ENCODE measurements at places on chromosomes 1 and 21.

- no peak for DNase-seq
Measured at GRCh38 chr1:111649227-111649626, 29.6 kb downstream of the RAP1A start.

- no peak for DNase-seq
Measured at GRCh38 chr1:62068978-62069377, 125.7 kb upstream of the L1TD1 start.

GRCh38 chr1:99546432-99547416 lies 99.2 kb upstream of the PALMD start:
- no peak for DNase-seq

- no peak for DNase-seq
Measured at GRCh38 chr1:81760477-81761097, 40.1 kb upstream of the ADGRL2 start.

GRCh38 chr1:29592731-29593130 lies 356.4 kb downstream of the PTPRU start:
- DNase-seq, result peak; percentile 47

DNA sequence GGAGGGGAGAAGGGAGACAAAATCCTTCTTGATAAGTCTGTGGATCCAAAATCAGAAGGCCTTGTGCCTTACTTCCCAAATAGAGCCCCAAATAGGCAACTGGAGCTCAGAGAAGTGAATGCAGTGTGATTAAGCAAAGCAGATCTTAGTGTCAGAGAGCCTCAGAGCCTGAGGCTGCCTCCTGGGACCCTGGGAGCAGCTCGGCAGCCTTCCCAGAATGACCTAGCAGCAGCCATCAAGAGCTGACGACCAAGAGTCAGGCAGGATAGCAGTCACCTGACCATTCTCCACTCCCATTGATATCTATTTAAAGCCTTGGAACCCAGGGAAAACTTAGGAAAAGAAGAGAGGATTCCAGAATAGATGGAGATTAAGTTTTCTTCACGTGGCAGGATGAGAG lies 78.0 kb upstream of the SMYD2 start:
- DNase-seq, result no peak

- no peak for DNase-seq
Measured at GRCh38 chr21:38802050-38803026, 3.4 kb upstream of the ETS2 start.

DNA sequence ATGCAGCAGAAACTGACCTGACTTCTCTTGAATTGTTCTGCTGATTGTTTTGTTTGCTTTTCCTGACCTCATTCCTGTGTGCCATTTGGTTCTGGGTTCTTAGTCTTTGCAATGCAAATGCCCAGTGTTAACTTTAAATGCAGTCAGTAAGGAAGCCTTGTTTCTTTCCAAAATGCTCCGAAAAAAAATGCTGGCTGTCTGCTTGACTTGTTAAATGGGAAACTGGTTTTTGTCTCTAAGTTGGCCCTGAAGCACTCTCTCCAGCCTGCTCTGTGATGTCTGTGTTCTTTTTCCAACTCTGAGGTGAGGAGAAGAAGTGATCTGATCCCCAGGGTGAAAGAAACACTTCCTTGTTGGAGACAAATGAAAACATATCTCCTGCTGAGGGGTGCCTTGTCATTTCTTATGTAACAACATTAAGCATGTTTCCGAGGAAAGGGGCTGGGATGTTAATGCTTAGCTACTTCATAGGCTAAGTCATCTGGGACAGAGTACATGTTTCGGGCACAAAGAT lies 256.3 kb upstream of the ADGRL4 start:
- DNase-seq, result no peak

- no peak for DNase-seq
Measured at GRCh38 chr1:78745111-78745510, 95.5 kb downstream of the IFI44 start.

DNA sequence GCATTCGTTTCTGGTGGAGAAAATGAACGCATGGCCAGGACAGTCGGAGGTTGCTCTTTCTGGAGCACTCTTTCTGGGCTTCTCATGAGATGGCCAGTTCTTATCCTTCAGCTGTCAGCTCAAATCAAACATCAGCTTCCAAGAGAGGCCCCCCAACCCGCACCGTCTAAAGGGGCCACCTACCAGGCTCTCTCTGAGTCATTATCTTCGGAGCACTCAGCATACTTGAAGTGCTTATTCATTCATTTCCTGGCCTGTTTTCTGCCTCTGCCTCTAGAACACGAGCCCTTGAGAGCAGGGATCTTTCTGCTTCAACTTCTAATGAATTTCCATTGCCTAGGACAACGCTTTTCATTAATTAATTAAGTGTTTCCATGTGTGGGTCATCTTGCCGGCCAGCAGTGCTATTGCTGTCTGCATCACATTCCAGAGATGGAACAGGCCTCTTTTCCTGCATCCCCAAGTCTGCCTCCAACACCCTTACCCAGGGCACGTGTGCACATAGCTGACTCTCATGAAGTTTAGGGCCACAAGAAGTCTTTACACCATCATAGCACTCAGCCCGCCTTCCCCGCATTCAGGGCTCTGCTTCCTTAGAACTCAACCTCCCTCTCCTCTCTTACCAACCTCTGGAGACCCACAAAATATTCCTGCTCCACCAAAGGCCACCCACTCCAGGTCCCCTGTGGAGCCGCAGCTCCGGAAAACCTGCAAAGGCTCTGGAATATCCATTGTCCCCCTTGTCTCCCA lies 52.1 kb upstream of the LAPTM5 start:
- DNase-seq, result peak; percentile 65

- no peak for DNase-seq
Measured at GRCh38 chr1:200665861-200666260, 3.8 kb downstream of the DDX59 start.

GRCh38 chr21:39168800-39169199 lies 14.5 kb downstream of the PSMG1 start:
- no peak for DNase-seq

DNA sequence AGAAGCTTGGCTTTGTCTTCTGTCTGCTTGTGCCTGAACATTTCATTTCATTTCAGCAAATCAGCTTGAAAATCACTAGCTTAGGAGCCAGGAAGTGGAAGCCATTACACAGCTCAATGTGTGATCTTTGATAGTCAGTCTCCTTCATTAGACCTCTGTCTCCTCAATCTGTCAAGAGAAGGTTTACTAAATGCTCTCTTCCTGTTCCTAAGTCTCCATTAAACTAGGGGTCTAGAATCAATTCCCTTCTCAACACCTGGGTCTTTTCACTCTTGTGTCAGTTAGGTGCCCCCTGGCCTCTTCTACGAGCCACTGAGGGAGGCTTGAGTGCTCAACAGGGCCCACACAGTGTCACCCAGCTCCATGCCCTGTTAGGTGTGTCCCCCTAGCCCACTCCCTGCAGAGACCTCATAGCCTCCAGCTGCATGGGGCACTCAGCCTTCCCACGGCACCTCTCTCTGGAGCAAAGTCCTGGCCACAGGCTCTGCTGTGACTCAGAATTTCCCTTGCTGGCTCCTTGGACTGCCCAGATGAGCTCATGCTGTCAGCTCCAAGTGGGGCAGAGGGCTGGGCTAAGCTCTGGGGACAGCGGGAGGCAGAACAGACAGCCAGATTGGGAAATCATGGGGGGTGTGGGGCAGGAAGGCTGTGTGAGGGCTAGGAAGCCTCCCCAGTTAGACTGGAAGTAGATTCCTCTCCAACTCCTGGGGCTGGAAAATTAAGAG lies 115.7 kb upstream of the IPO9 start:
- peak; percentile 95 for DNase-seq

- DNase-seq, result no peak
Measured at GRCh38 chr1:70890408-70890807, 157.2 kb downstream of the PTGER3 start.

DNA sequence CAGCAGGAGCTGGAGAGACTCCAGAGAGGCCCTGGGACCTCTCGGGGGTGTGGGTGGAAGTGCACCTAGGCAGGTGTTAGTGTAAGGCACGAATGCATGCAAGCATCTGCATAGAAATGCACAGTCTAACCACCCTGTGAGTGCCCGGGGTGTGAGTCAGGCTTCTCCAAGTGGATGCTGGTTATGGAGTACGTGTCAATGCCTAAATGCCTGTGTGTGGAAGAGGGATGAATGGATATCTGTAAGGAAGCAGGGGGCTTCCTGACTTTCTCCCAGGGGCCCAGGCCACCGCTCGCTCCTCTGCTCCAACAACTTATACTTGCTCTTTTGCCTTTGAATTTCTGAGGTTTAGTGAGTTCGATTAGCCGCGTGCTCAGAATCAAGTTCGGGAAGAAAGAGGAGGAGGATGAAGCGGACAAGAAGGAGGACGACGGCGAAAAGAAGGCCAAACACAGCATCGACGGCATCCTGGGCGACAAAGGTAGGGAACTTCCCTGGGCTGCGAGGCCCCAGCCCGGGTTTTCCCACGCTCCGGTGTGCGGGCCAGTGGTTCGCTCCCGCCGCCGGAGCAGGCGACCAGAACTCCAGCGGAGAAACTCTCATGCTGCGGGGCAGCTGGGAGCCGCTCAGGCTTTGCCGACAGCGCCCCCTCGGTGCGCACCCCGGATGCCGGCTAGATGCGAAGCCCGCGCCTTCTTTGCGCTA lies 5.4 kb downstream of the PAX7 start:
- no peak for DNase-seq

DNA sequence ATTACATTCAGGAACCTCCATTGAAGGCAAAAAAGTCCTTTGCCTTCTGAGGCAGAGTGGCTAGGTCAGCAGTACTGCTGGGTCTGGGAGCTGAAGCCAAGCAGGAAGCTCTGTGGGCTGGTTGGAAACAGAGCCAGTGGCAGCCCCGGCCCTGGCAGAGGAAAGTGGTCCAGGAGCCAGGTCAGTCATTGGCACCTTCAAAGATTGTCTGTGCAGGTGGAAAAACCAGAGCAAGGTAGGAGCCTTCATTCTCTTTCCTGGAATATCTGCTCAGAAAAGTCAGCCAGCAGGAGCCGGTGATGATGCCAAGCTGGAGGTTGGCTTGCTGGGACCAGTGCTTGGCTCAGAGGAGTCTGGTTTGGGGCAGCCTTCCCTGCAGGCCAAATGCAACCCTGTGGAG lies 12.5 kb upstream of the DISP3 start:
- no peak for DNase-seq

DNA sequence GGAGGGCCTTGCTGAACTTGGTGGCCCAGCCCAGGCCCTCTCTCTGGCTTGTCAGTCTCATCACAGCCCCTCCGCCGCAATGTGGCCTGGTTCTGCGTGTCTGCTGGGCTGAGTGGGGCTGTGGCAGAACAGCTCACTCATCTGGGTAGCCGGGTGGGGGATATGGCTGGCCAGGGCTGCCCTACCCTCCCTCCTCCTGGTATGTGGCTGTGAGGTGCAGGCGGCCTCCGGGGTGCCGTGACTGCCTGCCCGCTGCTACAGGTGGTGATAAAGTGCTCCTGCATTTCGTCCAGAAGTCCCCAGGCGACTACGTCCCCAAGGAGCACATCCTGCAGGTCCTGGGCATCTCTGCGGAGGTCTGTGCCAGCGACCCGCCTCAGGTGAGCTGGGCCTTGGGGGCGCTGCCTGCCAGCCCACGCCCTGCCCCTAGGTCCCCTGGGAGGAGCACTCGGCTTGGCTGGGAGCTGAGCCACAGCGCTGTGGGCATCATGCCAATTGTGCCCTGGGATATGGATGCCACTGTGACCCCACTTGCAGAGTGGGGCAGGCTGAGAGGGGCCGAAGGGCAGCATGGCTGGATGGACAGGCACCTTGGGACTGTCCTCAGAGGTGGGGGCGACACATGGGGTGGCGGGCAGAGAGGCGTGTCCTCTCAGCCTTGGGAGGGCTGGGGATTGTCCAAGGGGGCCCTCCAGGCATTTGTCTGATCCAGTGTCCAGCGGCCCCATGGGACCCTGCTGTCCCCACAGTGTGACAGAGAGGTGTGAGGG lies 2.3 kb downstream of the PRXL2B start:
- DNase-seq, result no peak

DNA sequence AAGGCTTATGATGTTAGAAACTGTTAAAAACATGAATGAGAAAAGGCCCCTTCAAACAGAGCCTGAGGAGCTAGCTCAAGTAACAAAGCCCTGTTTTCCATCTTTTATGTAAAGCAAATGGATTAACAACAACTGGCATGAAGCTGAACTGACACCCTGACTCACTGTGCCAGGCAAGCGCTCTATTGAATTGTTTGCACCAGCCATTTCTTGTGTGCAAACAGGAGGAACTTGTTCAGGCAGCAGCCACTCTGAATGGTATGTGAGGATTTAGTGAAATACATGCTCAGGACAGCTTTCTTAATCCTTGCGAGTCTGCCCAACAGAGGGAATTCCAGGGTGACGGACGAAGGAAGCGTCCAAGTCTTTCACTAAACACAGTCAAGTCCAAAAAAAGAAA lies 291.1 kb upstream of the ADGRL2 start:
- DNase-seq, result no peak

- no peak for DNase-seq
Measured at GRCh38 chr21:46127239-46128105, 27.9 kb downstream of the FTCD start.

DNA sequence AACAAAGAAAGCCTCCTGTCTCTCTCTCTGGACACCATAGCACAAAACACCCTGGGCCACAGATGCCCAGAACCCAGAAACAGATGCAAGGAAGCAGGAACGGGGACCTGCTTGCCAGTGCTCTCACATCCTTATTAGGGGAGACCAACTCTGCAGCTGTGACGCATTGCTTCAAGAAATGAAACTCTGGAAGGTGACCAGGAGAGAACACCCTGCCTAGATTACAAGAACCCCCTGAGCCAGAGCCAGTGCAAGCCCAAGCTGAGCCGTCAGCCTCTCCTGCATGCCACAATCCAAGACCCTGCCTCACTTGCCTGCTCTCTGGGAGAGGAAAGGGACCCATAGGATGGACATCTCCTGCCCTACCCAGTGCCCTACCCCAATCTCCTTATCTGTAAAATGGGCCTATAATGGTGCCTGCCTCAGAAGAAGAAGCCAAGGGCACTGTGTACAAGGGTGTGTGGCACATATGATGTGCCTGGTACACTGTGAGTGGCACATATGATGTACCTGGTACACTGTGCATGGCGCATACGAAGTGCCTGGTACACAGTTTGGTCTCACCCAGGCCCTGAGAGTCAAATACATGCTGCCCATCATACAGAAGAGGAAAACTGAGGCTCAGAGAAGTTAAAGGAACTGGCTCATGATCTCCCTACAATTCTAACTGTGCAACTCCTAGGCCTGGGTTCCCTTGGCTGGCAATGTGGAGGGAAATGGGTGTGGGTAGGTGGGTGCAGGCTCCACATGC lies 16.8 kb upstream of the FAM131C start:
- DNase-seq, result no peak

DNA sequence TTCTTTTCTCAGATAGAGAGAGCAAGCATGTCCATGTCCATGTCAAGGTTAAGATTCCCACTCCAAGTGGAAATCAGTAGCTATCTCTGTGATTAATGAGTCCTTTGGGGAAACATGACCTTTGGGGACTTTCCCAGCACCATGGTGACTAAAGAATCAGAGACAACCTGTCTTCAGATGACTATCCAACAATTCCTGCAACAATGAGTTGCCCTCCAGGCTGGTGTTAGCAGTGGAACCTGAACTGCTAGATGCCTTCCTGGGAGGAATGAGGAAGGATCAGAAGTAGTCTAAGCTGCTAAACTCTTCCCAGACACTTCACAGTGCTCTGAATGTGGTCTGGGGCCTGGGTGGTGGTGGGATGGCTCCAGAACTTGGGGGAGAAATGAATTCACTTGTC lies 6.5 kb downstream of the S100A9 start:
- no peak for DNase-seq

- peak; percentile 51 for DNase-seq
Measured at GRCh38 chr1:224770336-224770693, 154.2 kb downstream of the CNIH3 start.

GRCh38 chr1:221563476-221563921 lies 178.4 kb downstream of the DUSP10 start:
- DNase-seq, result no peak

- no peak for DNase-seq
Measured at GRCh38 chr1:162823231-162823630, 32.7 kb downstream of the HSD17B7 start.

GRCh38 chr1:232333419-232333767 lies 296.5 kb downstream of the SIPA1L2 start:
- no peak for DNase-seq

GRCh38 chr1:243483071-243483771 lies 227.4 kb downstream of the SDCCAG8 start:
- no peak for DNase-seq

All from urothelium cell line (cell line).